Type B pancreatic cell (in vitro differentiated cells): ENCODE measurements at places on chromosomes 4 and X.
A peak's percentile ranks its signal among the peaks of the same experiment; 100 is the strongest.

- no peak for DNase-seq
These were observed 4.8 kb upstream of the DUSP9 start for GRCh38 chrX:153642051-153642654.

- peak; percentile 67 for DNase-seq
These were observed 923 bp upstream of the CPEB2 start for GRCh38 chr4:15001248-15001868.

DNA sequence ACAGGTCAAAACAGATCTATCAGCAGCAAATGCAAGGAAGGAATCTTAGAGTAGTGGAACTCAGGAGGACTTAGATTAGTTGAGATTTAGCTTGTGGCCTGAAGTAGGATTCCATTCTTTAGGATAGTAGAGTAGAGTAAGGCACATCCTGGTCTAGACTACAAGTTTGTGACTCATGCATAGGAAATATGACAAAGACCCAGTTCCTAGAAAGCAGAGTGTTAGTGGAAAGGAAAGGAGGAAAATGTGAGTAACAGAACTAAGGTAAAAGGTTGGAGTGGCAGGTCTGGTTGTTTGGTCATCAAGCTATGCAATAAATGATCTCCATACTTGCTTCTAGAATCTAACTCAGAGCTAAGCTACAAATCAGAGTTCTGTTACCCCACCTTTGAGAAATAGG, 595.0 kb downstream of the ACTRT1 start:
- no peak for DNase-seq

DNA sequence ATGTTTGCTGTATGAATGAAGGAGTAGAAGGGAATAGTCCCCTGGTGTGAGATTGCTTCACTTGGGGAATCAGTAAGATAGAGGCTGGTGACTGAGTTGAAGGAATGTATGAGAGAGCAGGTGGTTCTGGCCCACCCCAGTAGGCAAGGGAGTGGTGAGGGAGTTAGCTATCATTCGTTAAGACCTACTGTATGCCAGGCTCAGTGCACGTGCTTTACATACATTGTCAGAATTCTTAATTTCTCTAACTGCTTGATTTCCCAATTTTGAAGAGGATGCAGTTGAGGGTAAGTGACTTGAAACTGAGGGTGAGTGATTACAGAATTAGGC, 700 bp downstream of the VMA21 start:
- DNase-seq: no peak

DNA sequence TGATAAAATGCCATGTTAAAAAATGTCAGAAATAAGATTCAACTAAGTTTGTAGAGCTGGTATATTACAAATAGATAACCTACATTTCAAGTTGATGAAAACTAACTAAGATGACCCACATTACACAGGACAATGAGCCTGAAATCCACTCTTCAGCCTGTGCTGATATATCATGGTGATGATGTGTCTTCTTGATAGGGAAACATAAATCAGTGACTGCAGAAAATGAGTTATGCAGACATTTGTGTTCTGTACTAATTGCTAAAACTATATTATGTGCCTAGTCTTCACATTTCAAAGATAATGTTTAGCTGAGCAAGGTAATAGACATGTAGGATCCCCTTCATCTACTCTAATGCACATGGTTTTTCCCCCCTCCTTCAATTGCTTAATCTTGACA, 331.6 kb upstream of the F9 start:
- no peak for DNase-seq

- no peak for DNase-seq
These were observed 398.2 kb upstream of the DIPK2B start for GRCh38 chrX:45598861-45599260.

DNA sequence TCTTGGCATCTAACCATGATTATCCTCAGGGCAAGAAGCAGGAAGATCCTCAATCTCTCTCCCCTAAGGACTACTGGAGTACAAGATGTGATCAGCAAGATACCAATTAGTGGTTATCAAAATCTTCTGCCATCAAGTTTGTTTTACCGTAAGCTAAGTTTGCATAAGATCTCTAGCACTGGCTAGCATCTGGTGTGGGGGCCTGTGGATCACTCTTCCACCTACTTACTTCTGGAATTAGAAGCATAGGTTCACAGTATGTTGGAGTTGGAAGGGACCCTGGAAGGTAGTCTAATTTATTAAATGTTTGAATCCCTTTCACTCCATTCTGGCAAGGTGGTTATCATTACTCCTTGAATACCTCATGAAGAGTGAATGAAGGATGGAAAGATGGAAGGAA, 93.3 kb upstream of the BANK1 start:
- DNase-seq: no peak

DNA sequence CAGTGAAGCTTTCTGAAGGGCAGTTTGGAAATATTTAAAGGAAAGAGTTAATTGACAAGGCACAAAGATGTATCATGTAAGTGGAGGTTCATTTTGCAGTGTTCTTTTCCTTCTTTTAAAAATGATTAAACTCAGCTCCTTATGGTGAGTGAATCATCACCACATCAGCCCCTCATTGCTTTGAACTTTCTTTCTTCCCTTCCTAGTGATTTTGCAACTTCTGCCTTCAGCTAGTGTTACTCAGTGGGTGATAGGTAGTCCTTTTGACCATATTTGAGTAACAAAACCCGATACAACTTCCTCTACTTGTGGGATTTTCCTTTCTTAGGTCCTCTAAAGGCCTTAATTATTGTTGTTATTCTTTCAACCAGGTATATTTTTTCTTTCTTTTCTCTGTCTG, 8.2 kb downstream of the ZCCHC4 start:
- DNase-seq: no peak

- no peak for DNase-seq
These were observed 555.4 kb downstream of the STPG2 start for GRCh38 chr4:97587912-97588311.

DNA sequence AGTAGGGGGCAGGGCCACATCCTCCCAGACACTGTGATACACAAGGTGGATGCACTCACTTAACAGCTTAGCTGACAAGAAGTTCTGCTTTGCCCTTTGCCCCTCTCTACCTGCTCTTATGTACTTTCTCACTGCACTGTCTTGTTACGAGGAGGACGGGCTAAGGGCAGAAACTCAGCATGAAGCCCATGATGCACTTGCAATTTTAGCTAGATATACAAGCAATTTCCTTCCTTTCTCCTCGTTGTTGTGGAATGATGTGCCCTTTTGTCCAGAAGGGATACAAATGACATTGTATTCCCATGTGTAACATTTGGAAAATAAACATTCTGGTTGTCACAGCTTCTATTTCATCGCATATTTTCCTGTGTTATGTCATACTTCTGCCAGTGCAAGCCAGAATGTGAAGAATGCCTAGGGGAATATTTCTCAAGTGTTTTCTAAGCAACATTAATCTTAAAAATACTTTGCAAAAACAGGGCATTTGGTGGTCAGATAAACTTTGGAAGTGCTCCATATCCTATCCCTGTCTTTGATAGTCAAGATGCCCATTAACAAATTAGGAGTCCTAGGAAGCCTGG, 47.2 kb downstream of the MAOA start:
- no peak for DNase-seq

DNA sequence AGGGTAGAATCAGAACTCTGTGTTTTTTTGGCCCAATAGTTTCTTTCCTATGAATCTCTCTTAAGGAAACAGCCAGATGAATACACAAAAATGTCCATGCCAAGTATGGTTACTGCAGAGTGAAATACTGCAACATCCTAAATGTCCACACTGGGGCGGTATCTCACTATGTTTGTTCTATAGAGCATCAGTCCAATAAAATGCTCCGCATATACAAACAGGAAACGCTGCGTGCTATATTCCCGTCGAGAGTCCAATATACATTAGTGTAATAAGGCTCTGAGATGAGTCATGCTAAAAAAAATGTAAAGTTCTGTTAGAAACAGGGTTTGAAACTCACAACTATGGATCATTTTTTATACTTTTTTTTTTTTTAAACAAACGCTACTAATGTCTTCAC, 72.9 kb upstream of the ENOX2 start:
- no peak for DNase-seq

DNA sequence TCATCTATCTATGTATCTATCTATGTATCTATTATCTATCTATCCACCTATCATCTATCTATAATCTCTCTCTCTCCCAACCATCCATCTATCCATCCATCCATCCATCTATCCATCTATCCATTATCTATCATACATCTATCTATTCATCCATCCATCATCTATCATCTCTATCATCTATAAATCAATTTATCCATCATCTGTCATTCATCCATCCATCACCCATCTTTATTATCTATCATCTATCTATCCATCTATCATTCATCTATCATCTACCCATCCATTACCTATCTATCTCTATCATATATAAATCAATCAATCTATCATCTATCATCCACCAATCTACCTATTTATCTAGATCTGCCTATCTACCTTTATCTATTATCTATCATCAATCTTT, 69.4 kb upstream of the PPP2R3B start:
- no peak for DNase-seq

GRCh38 chr4:54745031-54745770, 87.4 kb downstream of the KIT start:
- DNase-seq: no peak

GRCh38 chrX:17052210-17052609, 105.8 kb downstream of the REPS2 start:
- DNase-seq: no peak

DNA sequence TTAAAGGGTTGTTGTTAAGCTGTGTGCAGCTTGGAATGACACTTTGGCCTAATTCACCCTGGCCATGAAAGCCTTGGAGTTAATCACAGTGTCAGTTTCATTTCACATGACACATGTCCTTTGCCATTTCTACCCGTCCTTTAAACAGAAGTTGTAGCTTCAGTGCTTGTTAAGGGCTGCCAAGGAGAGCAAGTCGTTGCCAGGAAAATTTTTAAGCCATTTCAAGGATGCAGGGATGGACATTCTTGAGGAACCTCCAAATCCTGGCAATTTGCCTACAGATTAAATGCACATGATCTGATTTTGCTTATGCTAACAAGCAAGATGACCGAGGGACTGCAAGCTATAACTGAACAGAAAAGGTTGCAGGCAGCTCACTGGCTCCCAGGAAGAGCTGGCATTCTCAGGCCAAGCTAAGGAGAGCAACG, 40.5 kb downstream of the SETD7 start:
- DNase-seq: no peak

GRCh38 chr4:110621328-110621812, 1.5 kb downstream of the PITX2 start:
- no peak for DNase-seq

GRCh38 chr4:4247696-4248028, 361 bp downstream of the TMEM128 start:
- no peak for DNase-seq

DNA sequence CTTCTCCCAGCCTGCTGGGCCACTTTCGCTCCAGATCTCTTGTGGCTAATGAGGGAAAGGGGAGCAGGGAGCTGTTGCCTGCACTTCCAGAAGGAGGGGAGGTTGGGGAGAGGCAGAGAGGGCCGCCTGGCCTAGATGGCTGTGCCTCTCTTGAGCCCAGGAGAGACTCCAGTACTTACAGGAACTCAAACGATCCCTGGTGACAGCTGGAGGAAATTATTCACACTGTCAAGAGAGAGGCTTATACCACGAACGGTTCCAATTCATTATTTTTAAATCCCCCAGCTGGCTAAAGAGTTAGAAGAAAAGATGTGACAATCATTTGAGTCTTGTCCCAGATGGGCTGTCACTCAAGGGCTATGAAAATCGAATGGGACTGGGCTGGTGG, 96.1 kb downstream of the PHKA2 start:
- DNase-seq: no peak

GRCh38 chrX:36581030-36581429, 427.1 kb upstream of the FAM47C start:
- no peak for DNase-seq

DNA sequence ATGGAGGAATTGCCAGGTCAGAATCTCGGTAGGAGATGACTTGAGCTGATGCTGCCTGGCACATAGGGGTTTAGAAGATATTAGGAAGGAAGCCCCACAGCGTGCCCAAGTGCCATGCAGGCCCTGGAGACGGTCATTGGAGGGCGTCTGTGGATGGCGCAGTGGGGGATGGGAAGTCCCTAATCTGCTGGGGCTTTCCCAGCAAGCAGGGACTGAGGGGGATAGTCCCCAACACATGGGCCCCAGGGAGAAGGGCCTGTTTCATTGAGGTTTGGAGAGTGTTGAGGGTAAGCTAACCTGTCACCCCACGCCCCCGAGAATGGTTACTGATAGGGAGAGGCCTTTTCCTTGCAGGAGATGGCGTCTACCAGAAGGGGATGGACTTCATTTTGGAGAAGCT, 7.8 kb downstream of the TAFAZZIN start:
- no peak for DNase-seq

GRCh38 chr4:43132010-43132582, 239.6 kb downstream of the GRXCR1 start:
- DNase-seq: no peak

GRCh38 chrX:13285693-13286092, 34.2 kb downstream of the ATXN3L start:
- DNase-seq: no peak

- DNase-seq: no peak
These were observed 47.5 kb upstream of the SCRG1 start for GRCh38 chr4:173446416-173446815.

GRCh38 chr4:53113431-53114225, 251.5 kb downstream of the RASL11B start:
- no peak for DNase-seq
